CD4-positive, alpha-beta T cell treated with Interleukin-12 subunit alpha and Interleukin-12 subunit beta, for 1 hour (primary cell): ENCODE measurements at places on chromosomes 6 and 20.

- no peak for DNase-seq
Measured at GRCh38 chr20:37350649-37351574, 5.0 kb downstream of the SRC start.

DNA sequence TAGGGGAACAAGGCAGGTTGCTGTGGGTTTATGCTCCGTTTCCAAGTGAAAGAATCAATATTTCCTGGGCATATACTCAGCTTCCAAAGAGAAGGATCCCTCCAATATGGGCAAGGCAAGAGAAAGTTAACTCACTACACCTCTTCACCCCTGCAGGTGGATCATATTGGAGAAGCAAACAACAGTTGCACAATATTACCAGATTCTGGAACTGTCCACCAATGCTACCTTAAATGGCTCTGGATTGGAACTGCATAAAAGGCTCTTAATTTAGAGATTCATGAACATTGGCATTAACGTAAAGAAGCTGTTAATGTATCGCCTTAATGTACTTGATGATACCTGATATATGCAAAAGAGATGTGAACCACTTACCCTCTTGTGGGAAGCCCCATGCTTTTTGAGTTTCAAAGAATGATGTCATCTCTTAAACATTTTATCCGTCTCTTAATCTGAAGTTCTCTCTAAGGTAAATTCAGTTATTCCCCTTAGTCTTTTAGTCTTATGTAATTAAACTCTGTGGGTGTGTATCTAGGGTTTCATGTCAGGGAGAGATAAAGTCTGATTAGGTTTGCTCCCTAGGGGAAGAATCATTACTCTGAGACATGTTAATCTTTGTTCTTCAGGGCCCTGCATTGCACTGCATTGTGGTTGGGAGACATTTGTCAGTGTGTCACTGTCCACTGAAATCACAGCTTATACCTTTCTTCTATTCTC, 99.5 kb downstream of the PHACTR1 start:
- DNase-seq, result no peak

- no peak for DNase-seq
Measured at GRCh38 chr6:148523551-148523950, 180.9 kb downstream of the SASH1 start.

DNA sequence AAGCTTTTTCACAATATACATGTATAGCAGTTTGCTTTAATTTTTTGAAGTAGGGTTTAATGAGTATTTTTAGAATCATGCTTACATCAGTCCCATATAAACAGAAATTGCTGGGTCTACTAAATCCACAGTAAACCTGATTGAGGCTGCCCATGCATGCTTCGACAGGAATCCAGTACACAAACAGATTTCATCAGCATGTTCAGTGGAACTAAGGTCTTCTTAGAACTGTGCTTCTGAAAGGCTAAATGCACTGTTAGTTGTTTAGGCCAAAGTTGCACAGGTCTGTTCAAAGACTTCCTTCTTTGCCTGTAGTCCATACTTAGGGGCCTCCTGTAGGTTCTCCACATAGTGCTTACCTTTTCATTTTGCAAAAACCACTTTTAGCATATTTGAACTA, 42.5 kb upstream of the THBS2 start:
- DNase-seq, result no peak

- no peak for DNase-seq
Measured at GRCh38 chr6:35318196-35319171, 20.9 kb downstream of the DEF6 start.

GRCh38 chr6:125773387-125774341, 17.1 kb upstream of the NCOA7 start:
- DNase-seq, result no peak

- DNase-seq, result no peak
Measured at GRCh38 chr20:61251529-61252393, at the start of gene CDH4. Gene CDH4 (plus strand): TSS chr20:61252261.

GRCh38 chr6:137191670-137192069, 18.2 kb upstream of the IL22RA2 start:
- no peak for DNase-seq

DNA sequence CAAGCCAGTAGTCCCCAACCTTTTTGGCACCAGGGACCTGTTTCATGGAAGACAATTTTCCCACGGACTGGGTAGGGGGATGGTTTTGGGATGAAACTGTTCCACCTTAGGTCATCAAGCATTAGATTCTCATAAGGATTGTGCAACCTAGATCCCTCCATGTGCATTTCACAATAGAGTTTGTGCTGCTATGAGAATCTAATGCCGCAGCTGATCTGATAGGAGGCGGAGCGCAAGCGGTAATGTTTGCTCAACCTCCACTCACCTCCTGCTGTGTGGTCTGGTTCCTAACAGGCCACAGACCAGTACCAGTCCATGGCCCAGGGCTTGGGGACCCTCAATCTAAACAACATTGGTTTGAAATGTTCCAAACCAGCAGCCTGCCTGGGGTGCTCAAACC, 137.0 kb upstream of the STXBP5 start:
- DNase-seq, result no peak

DNA sequence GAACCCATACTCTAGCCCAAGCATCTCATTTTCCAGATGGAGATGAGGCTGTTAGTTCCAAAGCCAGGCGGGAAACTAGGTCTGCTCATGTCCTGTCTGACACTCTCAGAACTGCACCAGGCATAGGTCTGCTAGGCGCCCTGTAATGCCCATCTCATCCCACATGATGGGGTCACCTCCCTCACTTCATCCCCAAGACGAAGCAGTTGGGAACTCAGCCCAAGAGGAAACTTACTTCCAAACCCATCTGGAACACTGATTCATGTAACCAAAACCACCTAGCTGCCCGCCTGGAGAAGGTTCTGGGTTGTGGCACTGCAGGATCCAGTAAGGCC, 119.4 kb upstream of the PRND start:
- DNase-seq, result no peak

DNA sequence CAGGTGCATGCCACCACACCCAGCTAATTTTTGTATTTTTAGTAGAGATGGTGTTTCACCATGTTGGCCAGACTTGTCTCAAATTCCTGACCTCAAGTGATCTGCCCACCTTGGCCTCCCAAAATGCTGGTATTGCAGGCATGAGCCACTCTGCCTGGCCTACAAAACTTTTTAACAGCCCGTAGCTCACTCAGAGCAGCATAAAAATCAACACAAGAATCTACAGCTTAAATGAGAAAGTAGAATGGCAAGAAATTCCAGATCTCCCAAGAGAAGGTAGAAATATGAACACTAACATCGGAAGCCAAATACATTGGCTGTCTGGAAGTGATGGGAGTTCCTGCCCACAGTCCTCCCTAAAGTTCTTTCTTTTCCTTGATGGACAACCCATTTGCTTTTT, 43.7 kb downstream of the SCGN start:
- no peak for DNase-seq

GRCh38 chr6:117776441-117776840, 101.2 kb downstream of the NUS1 start:
- no peak for DNase-seq

GRCh38 chr6:4946521-4946920, 57.3 kb downstream of the RPP40 start:
- DNase-seq, result no peak

- no peak for DNase-seq
Measured at GRCh38 chr6:126063512-126064146, 77.3 kb downstream of the TRMT11 start.

DNA sequence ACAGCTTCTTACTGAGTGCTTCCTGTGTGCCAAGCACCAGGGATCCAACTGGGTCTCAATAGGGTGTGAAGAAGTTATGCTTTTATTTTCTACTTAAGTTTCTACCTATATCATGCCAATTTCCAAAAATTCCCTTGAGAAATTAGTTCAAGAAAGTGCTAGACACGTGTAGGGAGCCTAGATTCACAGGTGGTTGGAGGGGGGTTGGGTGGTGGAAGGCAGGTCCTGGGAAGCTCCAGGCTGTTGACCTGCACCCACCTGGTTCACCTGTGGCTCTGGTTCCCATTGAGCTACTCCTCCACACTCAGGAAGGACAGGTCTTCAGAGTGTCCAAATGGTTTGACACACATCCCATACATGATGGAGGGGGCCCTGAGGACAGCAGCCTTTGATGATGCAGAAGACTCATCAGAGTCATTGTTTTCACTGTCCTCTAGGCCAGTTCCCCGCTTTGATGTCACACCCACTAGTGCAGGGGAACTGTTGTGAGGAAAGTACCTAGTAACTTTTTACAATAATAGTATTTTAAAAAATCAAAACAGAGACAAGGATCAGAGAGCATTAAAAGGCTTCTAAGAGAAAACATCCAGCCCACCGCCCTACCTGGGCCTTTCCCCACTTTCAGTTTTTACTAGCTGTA, 39.8 kb upstream of the MYL9 start:
- DNase-seq, result peak; percentile 11

GRCh38 chr6:30684386-30685156, 1.9 kb downstream of the PPP1R18 start:
- DNase-seq, result peak; percentile 56

- DNase-seq, result no peak
Measured at GRCh38 chr20:18694071-18694470, 106.2 kb downstream of the DTD1 start.

GRCh38 chr6:27288136-27289044, 23.7 kb downstream of the POM121L2 start:
- DNase-seq, result no peak

GRCh38 chr6:30037182-30037788, 23.8 kb upstream of the POLR1H start:
- peak; percentile 15 for DNase-seq

DNA sequence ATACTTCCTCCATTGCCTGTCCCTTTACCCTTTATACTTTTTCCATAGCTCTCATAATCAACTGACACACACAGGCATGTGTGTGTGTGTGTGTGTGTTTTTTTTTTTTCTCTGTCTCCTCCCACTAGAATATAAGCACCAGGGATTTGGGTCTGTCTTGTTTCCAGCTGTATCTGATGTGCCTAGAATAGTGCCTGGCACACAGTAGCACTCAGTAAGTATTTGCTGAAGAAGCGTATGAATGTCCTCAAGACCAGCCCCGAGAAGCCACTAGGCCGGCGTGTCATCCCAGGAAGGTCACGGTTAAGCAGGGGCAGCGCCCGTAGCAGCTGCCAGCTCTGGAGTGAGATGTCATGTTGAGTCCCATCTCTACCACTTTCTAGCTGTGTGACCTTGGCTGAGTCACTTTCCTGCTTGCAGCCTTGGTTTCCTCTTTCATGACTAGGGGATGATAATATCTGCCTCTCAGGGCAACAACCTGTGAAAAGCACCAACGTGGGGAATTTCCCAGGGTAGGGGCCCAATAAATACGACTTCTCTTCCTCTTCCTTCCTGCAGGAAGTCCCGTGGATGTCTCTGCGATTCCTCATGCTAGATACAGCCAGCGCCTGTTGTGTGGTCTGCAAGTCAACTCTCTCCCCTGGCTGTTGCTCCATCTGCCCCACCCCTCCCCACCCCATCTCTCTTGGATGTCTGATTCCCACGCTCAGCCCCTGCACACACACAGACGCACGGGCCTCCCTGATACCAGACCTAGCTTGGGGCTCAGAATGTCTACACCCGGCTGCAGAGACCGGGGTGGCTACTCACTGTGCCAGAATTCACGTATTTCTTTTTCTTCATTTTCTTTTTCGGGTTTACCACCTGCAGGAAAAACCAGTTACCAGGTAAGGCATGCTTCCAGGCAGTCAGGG, 58.1 kb downstream of the RAB44 start:
- DNase-seq, result peak; percentile 89

- no peak for DNase-seq
Measured at GRCh38 chr6:56242346-56242745, 5.0 kb downstream of the COL21A1 start.

DNA sequence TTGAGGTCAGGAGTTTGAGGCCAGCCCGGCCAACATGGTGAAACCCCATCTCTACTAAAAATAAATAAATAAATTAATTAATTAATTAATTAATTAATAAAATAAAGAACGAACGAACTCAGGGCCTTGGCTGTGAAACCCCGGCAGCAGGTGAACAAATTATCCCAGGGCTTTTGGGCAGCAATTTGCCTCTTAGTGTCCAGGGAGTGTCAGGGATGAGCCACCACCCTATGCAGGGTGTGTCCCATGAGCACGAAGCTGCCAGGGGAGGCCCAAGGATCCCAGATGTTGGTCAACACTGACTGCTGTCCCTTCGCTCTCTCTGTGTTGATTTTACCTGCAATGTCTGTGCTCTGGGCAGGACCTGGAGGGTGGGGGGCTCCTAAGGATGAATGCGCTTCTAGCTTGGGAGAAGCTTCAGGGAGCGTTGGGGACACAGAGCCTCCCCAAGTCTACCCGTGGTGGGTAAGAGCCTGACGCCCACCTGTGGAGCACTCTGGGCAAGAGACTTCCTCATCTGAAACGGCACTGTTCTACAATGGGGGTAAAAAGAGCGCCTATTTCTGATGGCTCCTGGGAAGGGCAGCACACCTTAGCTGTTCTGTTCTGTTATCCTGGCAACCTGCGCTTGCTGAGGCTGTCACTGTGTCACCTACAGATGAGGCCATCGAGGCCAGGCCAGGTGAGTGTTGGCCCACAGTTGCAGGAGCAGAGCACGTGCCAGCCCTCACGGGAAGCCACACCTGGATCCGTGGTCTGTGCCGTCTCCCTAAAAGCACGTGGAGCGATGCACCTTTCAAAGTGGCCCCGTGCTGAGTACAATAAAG, 125.5 kb upstream of the CDH4 start:
- DNase-seq, result no peak

DNA sequence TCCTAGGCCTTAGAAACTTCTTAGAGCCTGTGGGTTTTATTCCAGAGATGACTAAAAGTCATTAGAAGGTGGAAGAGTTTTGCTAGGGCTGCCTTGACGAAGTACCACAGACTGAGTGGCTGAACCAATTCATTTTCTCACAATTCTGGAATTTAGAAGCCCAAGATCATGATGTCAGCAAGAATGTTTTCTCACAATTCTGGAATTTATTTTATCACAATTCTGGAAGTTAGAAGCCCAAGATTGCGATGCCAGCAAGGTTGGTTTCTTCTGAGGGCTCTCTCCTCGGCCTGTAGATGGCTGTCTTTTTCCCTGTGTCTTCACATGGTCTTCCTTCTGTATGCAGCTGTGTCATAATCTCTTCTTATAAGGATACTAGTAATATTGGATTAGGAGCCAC, 672.9 kb upstream of the MARCKS start:
- no peak for DNase-seq

- DNase-seq, result no peak
Measured at GRCh38 chr6:27834384-27834783, 77.8 kb downstream of the OR2B2 start.

- DNase-seq, result no peak
Measured at GRCh38 chr6:133198725-133199124, 42.4 kb upstream of the EYA4 start.

- no peak for DNase-seq
Measured at GRCh38 chr6:110826236-110827129, 11.2 kb upstream of the CDK19 start.

- DNase-seq, result peak; percentile 40
Measured at GRCh38 chr6:43009124-43009523, 4.6 kb downstream of the MEA1 start.

- no peak for DNase-seq
Measured at GRCh38 chr20:62587757-62588402, 54.4 kb upstream of the SLCO4A1 start.

- no peak for DNase-seq
Measured at GRCh38 chr20:8433291-8433690, 301.2 kb downstream of the PLCB1 start.

DNA sequence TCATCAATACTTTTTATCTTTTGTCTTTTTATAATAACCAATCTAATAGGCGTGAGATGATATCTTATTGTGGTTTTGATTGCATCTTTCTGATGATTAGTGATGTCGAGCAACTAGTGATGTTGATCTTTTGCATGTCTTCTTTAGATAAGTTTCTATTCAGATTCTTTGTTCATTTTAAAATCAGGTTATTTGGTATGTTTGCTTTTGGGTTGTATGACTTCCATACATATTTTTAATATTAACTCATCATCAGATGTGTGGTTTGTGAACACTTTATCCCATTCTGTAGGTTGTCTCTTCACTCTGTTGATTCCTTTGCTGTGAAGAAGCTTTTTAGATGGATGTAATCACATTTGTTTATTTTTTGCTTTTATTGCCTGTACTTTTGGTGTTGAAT, 295.8 kb downstream of the BCKDHB start:
- no peak for DNase-seq
